ENCODE measurements at places on chromosomes 16 and 17. TPM values are rescaled to one million over a fixed set of nuclear protein-coding genes. Genes with fewer than 3 reads are reported as not detected.

GRCh38 chr17:35477248-35477647 is 28.7 kb upstream of the SLFN13 start:
- DNase-seq: no peak

- peak; percentile 78 for DNase-seq
Observed at GRCh38 chr17:75864448-75864871, 9.3 kb upstream of the WBP2 start.

- no peak for DNase-seq
Observed at GRCh38 chr17:48596735-48597527, 3.4 kb upstream of the HOXB5 start.

ZCCHC14 gene
- polyA plus RNA-seq: 39.1 TPM

GRCh38 chr17:74202938-74203337 is 540 bp upstream of the RPL38 start:
- no peak for DNase-seq

GRCh38 chr17:8161289-8162232 is 1.2 kb downstream of the VAMP2 start:
- DNase-seq: no peak

DNA sequence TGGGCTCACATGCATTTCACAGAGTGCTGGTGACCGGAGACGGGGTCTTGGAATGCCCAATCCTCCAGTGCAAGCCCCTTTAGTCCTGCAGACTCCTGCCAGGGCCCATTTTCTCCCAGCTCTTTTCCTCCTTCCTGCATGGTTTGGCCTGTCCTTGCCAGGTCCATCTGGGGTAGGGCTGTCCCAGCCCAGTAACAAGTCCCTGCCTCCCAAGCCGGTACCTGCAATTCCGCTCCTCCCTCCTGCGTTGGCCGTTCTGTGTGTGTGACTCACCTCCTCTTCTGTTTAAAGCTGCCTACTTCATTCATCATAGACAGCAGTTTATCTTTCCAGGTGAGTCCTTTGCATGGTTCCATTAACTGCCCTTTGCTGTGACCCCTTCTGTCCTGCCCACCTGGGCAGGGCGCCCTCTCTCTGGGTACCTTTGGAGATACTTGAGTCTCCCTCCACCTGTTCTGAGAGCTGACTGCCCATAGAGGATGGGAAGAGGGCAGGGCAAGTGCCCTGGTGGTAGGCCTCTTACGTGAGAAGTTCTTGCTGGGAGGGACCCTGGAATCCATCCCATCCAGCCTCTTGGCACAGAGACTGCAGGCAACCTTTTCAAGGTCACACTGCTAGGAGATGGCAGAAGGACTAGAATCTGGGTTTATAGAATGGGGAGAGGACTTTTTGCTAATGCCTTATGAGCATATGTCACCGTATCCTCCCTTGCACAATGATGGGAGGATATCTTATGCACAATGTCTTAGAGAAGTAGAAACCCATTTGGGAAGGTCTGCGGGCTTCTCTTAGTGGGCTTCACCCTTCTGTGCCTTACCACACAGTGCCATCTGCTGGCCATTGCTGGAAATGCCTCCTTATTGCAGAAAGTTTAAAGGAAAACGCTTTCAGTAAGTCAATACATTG is 29.7 kb upstream of the LGALS9 start:
- DNase-seq: peak; percentile 64

- DNase-seq: no peak
Observed at GRCh38 chr16:69831212-69832123, 69.3 kb downstream of the WWP2 start.

SLC52A1 gene
- 0.21 TPM for polyA plus RNA-seq

DNA sequence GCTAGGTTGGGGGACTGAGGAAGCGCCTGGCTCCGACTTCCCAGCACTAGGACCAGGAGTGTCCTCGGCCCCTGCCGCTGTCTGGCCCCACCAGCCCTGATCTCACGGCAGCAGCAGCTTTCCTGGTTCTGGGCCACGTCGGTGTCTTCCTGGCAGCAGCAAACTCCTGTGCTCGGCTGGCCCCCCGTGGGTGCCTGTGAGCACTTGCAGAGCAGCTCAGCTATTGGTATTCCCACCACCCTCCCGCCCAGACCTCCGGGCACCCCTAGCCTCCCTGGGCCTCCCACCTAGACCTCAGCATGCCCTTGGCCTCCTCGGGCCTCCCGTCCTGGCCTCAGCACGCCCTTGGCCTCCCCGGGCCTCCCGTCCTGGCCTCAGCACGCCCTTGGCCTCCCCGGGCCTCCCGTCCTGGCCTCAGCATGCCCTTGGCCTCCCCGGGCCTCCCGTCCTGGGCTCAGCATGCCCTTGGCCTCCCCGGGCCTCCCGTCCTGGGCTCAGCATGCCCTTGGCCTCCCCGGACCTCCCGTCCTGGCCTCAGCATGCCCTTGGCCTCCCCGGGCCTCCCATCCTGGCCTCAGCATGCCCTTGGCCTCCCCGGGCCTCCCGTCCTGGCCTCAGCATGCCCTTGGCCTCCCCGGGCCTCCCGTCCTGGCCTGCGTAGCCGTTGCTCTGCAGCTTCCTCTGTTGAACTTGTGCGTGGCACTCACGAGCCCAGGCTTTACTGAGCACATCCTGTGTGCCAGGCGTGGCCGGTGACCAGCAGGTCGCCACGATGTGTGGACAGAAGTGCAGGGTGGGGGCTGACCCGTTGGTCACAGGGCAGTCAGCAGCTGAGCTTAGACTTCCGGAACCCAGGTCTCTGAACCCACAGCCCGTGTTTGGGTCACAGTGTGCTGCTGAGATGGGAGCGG is 51.8 kb upstream of the ACSF3 start:
- DNase-seq: no peak

NAA60 gene
- 71.3 TPM for polyA plus RNA-seq

- no peak for DNase-seq
Observed at GRCh38 chr16:10880594-10881452, 3.8 kb downstream of the CIITA start.

DNA sequence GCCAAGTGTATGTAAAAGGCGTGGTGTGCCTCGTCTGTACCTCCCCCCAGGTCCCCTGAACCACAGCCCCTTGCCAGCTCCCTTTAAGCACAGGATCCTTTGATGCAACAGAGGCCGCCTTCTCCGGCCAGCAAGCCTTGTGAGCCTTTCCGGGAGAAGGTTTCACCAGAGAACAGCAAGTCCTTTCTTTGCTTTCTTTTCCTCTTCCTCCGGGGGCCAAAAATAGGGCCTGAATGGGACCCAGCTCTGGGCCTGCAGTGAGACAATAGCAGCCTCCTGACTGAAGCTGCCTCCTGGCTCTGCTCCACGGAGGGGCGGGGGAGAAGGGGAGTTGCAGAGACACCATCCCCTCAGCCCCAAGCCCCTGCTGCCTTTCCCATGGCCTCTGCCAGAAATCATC is 9.0 kb downstream of the ADGRG1 start:
- no peak for DNase-seq

DNA sequence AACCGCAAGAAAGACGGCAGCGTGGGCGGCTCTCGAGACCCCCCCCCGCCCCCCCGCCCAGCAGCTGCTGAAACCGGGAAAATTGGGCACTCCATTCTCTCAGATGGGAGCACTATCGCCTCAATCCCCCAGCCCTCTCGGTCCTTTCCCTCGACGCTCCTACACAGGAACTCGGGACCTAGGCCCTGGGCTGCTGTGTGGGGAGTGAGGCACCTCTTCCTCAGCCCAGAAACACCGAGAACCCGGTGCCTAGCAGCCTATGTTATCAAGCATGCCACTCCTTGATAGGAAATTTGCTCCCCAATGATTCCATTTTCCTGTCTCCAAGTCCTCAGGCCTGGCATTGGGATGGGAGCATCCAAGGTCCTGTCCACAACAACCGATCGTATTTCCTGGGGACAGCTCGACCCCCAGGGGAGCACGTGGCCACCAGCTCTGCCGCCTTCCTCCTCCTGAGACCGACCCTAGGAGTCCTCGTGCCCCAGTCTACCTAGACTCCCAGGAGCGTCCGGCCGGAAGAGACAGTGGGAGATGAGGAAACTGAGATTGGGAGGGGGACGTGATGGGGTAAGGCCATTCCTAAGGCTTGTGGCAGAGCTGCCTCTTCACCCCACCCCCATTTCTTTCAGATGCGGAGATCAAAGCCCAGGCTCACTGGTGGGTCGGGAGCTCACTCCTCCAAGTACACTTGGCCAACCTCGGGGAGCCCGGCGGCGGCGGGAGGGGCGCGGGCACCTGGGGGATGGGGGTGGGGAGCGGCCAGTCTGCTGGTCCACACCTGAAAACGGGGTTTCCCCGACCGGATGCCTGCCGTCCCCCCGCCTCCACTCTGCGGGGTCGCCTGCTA is 17.5 kb upstream of the CBX8 start:
- no peak for DNase-seq

DNA sequence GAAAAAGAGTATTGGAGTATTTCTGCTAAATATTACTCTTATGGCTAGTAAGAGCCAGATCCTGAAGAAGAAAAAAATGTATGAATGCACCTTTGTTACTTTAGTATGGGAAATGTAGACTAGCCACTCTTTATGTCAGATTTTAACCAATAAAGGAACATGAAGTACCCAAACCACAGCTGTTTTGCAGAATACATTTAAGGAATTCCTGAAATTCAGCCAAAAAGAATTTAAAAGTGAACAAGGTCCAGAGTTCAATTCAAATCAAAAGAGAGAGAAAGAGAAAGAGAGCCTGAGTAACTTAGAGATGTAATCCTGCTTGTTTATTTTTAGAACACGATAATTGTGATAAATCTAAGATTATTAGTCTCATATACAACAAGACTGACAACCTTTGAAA is 1.2 kb downstream of the KCNJ16 start:
- DNase-seq: no peak

GRCh38 chr17:62206550-62206949 is 141.5 kb upstream of the MED13 start:
- DNase-seq: no peak

GRCh38 chr16:61968242-61969076 is 67.8 kb downstream of the CDH8 start:
- no peak for DNase-seq
